Stomach (tissue), 19 donors: ENCODE measurements at places on chromosomes 5 and 9.
A peak's percentile ranks its signal among the peaks of the same experiment; 100 is the strongest.

- no peak overlapping the region for H3K4me3 ChIP-seq
- H3K27me3 ChIP-seq, result no peaks in the 10 kb centered on the region
- H3K27ac ChIP-seq, result peak overlapping the region; percentile 69
Measured at GRCh38 chr5:74257645-74258313, 382.7 kb downstream of the ENC1 start.

GRCh38 chr5:113112435-113112834, 135.8 kb downstream of the DCP2 start:
- peaks cover 4% of the 10 kb centered on the region for H3K4me1 ChIP-seq
- no peak overlapping the region for H3K27ac ChIP-seq
- no peaks in the 10 kb centered on the region for H3K36me3 ChIP-seq
- H3K4me3 ChIP-seq, result no peak overlapping the region

DNA sequence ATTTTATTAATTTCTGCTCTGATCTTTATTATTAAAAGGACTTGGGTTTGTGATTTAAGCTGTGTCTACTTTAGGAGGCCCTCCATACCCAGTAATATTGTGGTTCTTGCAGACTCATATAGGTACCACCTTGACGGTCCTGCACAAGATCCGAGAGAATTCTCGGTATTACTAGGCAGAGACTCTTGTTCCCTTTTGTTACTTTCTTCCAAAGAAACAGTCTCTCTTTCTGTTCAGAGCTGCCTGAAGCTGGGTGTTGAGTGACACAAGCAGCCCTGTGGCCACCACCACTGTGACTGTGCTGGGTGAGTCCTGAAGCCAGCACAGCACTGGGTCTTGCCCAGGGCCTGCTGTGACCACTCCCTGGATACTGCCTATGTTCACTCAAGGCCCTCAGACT, 666.6 kb downstream of the SEMA5A start:
- H3K36me3 ChIP-seq, result no peaks in the 10 kb centered on the region
- DNase-seq, result no peak
- H3K27ac ChIP-seq, result no peak overlapping the region

- DNase-seq, result no peak
- no peak overlapping the region for H3K27ac ChIP-seq
- H3K36me3 ChIP-seq, result no peaks in the 10 kb centered on the region
- no peaks in the 10 kb centered on the region for H3K4me1 ChIP-seq
Measured at GRCh38 chr5:96006291-96006690, 44.6 kb upstream of the ELL2 start.

GRCh38 chr5:146796911-146797310, 81.6 kb downstream of the PPP2R2B start:
- no peak for DNase-seq
- H3K27me3 ChIP-seq, result no peaks in the 10 kb centered on the region
- no peaks in the 10 kb centered on the region for H3K4me1 ChIP-seq
- H3K36me3 ChIP-seq, result no peaks in the 10 kb centered on the region

GRCh38 chr5:55231919-55232270, 1.5 kb downstream of the CCNO start:
- peak overlapping the region; percentile 86 for H3K27ac ChIP-seq
- no peaks in the 10 kb centered on the region for H3K36me3 ChIP-seq
- H3K4me1 ChIP-seq, result peaks cover 53% of the 10 kb centered on the region
- peak overlapping the region; percentile 54 for H3K4me3 ChIP-seq
- no peak for DNase-seq

DNA sequence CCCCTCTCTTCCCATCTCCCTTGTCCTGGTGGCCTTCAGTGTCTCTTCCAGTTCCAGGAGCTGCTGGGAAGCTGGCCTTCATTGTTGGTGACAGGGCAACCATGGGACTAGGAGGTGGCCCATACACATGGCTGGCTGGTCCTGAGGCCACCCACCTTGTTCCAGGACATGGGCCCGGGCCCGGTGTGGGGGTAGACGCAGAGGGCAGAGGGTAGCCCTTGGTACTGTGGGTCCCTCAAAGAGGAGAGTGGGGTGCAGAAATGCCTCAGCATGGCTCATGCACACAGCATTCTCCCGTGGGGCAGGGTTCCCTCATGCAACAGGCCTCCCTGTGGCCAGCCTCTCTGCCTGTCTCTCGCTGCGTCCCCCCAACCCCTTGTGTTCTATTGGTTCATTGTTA, 20.8 kb downstream of the SLC6A7 start:
- no peak overlapping the region for H3K27ac ChIP-seq
- no peak for DNase-seq
- H3K27me3 ChIP-seq, result no peaks in the 10 kb centered on the region
- no peaks in the 10 kb centered on the region for H3K4me1 ChIP-seq
- no peaks in the 10 kb centered on the region for H3K36me3 ChIP-seq
- no peak overlapping the region for H3K4me3 ChIP-seq

DNA sequence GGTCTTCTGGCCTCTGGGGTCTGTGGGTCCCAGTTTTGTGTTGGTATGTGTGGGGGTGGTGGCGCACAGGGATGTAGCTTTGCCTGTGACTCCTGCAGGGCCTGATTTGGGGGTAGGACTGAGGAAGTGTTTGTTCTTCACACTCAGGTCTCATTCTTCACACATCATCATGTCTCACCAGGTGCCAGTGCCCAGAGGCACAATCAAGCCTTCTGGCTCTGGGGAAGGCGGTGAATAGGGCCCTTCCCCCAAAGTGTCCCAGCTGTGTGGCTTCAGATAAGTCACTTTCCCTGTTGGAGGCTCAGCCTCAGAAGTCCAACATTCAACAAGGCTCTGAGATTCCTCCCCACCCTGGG, 5.1 kb downstream of the DBN1 start:
- H3K27me3 ChIP-seq, result peaks cover 12% of the 10 kb centered on the region
- H3K4me1 ChIP-seq, result peaks cover 45% of the 10 kb centered on the region
- no peak for DNase-seq
- H3K27ac ChIP-seq, result no peak overlapping the region
- peaks cover 31% of the 10 kb centered on the region for H3K36me3 ChIP-seq

GRCh38 chr5:77637170-77637997, 1.1 kb downstream of the OTP start:
- H3K4me1 ChIP-seq, result peaks cover 8% of the 10 kb centered on the region
- H3K27me3 ChIP-seq, result peaks cover 100% of the 10 kb centered on the region
- H3K4me3 ChIP-seq, result peak overlapping the region; percentile 17
- no peak overlapping the region for H3K27ac ChIP-seq

DNA sequence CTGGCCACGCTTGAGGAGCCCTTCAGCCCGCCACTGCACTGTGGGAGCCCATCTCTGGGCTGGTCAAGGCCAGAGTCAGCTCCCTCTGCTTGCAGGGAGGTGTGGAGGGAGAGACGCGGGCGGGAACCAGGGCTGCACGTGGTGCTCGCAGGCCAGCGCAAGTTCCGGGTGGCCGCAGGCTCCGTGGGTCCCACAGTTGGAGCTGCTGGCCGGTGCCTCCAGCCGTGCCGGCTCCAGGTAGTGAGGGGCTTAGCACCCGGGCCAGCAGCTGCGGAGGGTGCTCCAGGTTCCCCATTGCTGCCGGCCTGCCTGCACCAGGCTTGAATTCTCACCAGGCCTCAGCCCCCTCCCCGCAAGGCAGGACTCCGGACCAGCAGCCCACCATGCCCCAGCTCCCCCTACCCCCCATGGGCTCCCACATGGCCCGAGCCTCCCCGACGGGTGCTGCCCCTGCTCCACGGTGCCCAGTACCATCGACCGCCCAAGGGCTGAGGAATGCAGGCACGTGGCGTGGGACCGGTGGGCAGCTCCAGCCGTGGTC, 192.8 kb upstream of the IZUMO3 start:
- H3K27ac ChIP-seq, result no peak overlapping the region
- no peaks in the 10 kb centered on the region for H3K4me1 ChIP-seq
- H3K36me3 ChIP-seq, result no peaks in the 10 kb centered on the region
- H3K4me3 ChIP-seq, result no peak overlapping the region

- H3K27me3 ChIP-seq, result no peaks in the 10 kb centered on the region
- H3K4me1 ChIP-seq, result no peaks in the 10 kb centered on the region
- H3K4me3 ChIP-seq, result no peak overlapping the region
- H3K36me3 ChIP-seq, result no peaks in the 10 kb centered on the region
- no peak for DNase-seq
Measured at GRCh38 chr5:158570502-158570901, 529.2 kb downstream of the EBF1 start.

GRCh38 chr5:58786035-58786434, 203.2 kb downstream of the RAB3C start:
- no peaks in the 10 kb centered on the region for H3K36me3 ChIP-seq
- DNase-seq, result no peak
- no peaks in the 10 kb centered on the region for H3K4me1 ChIP-seq
- H3K27ac ChIP-seq, result no peak overlapping the region
- no peaks in the 10 kb centered on the region for H3K27me3 ChIP-seq

DNA sequence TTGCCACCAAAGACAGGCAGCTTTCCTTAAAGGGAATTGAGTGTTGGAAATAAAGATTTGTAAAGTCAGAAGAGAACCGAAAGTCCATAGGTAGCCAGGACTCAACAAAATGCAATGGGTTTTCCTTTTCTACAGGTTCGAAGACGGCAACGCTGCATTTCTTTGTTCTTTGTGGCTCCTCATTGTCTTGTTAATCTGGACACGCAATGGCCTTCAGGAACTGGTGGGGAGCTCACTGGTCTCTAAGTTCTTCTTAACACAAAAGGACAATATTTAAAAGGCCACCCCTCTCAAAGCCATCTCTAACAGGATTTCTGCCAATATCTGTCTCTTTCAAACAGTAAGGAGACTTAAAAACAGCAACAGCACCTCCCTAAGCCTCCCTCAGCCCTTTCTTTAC, 170.6 kb downstream of the RMI1 start:
- no peak overlapping the region for H3K27ac ChIP-seq
- H3K4me3 ChIP-seq, result no peak overlapping the region
- no peaks in the 10 kb centered on the region for H3K27me3 ChIP-seq

- H3K36me3 ChIP-seq, result no peaks in the 10 kb centered on the region
- peak; percentile 43 for DNase-seq
- H3K4me3 ChIP-seq, result no peak overlapping the region
- H3K27ac ChIP-seq, result peak overlapping the region; percentile 3
Measured at GRCh38 chr5:125584140-125584520, 837.7 kb upstream of the ZNF608 start.

GRCh38 chr5:115349001-115349817, 52.8 kb upstream of the CCDC112 start:
- peaks cover 13% of the 10 kb centered on the region for H3K4me1 ChIP-seq
- no peaks in the 10 kb centered on the region for H3K27me3 ChIP-seq
- DNase-seq, result peak; percentile 81
- no peak overlapping the region for H3K4me3 ChIP-seq
- H3K27ac ChIP-seq, result peak overlapping the region; percentile 64

DNA sequence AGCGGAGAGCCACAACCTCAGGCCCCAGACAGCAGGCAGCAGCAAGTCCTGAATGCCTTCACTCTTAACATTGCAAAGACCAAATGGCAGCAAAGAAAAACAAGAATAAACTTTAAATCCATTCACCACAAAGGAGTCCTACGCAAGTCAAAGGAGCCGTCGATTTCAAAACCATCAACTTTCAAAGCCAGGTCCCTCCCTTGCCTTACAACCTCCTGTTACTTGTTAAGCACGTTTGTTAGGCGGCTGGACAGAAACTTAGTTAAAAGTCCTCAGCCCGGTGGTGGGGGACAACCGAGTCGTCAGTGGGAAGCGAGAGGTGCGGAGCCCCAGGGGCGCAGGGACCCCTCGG, 938 bp downstream of the LPAR1 start:
- no peaks in the 10 kb centered on the region for H3K36me3 ChIP-seq
- H3K27me3 ChIP-seq, result peaks cover 7% of the 10 kb centered on the region
- H3K4me1 ChIP-seq, result no peaks in the 10 kb centered on the region
- DNase-seq, result no peak

DNA sequence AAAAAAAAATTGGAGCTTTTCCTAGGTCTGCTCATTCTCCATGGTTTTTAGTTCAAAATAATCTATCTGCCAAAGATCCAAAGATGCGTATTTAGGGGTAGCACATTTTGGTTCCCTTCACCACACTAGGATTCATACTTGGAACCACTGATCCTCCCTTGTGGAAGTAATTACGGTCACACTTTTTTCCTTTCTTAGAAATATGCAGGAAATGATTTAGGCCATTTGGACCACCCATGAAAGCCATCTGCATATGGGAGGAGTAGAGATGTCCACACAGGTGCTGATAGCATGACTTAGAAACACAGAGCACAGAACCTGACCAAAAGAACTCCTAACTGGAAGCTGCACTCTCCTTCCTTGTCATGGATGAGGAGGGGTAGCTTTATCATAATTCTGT, 105.9 kb upstream of the RAI14 start:
- no peaks in the 10 kb centered on the region for H3K27me3 ChIP-seq
- H3K27ac ChIP-seq, result no peak overlapping the region
- no peak overlapping the region for H3K4me3 ChIP-seq
- DNase-seq, result no peak

DNA sequence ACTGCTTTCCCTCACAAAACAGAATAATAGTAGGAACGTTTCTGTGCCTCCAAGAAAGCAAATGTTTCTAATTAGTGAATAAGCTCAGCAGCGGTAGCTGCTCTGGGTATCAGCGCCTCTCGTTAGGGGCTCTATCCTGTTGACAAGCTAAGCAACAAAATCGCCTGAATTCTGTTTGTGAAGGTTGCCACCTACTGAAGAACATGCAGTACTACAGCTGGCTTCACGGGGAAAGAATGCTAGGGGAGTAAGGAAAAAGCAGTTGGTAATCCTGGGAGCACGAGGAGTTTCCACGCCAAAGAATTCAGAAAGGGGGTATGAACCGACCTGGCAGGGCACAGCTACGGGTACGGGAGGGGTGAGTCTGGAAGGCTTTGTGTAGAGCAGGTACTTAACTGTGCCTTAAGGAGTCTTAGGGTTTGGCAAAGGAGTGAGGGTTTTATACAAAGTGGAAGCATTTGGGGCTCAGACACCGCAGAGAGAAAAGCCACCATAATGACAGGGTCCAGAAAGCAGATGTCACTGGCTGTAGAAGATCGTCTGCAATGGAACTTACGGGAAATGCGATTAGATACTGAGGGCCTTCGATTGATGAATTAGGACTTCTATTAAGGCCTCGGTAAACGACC, 171.7 kb downstream of the TTC39B start:
- H3K4me1 ChIP-seq, result peaks cover 16% of the 10 kb centered on the region
- peak; percentile 51 for DNase-seq
- H3K27ac ChIP-seq, result no peak overlapping the region
- H3K27me3 ChIP-seq, result no peaks in the 10 kb centered on the region
- no peaks in the 10 kb centered on the region for H3K36me3 ChIP-seq

GRCh38 chr5:6814816-6815215, 101.6 kb downstream of the TENT4A start:
- no peak overlapping the region for H3K27ac ChIP-seq
- DNase-seq, result no peak
- no peaks in the 10 kb centered on the region for H3K36me3 ChIP-seq
- H3K27me3 ChIP-seq, result peaks cover 18% of the 10 kb centered on the region

DNA sequence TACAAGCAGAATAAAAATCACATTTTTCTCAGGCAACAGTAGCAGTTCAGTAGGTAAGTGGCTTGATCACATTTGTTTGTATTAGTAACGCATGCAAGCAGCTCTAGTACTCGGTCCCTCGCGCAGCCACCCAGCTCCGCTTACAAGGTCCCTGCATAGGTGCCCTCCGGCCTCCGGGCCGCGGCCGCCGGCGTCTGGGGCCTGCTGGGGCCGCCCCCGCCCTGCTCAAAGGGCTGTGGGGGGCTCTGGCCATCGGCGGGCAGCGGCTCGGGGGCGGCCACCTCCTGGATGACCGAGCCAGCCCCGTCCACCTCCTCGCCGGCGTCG, 50.2 kb upstream of the UBAC1 start:
- H3K4me1 ChIP-seq, result peaks cover 67% of the 10 kb centered on the region
- H3K27me3 ChIP-seq, result no peaks in the 10 kb centered on the region
- DNase-seq, result no peak

GRCh38 chr9:110114859-110115201, 93.1 kb downstream of the C9orf152 start:
- H3K4me3 ChIP-seq, result no peak overlapping the region
- H3K4me1 ChIP-seq, result no peaks in the 10 kb centered on the region
- DNase-seq, result peak; percentile 67
- H3K27ac ChIP-seq, result no peak overlapping the region
- H3K27me3 ChIP-seq, result no peaks in the 10 kb centered on the region
- H3K36me3 ChIP-seq, result no peaks in the 10 kb centered on the region

GRCh38 chr5:14492331-14492964, 89.1 kb upstream of the OTULINL start:
- no peak overlapping the region for H3K4me3 ChIP-seq
- no peaks in the 10 kb centered on the region for H3K4me1 ChIP-seq
- H3K27ac ChIP-seq, result no peak overlapping the region
- DNase-seq, result no peak
- no peaks in the 10 kb centered on the region for H3K27me3 ChIP-seq
